Central memory CD8-positive, alpha-beta T cell (primary cell): ENCODE measurements at places on chromosomes 12 and 14.

GRCh38 chr12:12379831-12380730 lies 23.2 kb downstream of the BORCS5 start:
- no peak for DNase-seq

GRCh38 chr14:105258846-105259245 lies 10.5 kb downstream of the BTBD6 start:
- DNase-seq: no peak

DNA sequence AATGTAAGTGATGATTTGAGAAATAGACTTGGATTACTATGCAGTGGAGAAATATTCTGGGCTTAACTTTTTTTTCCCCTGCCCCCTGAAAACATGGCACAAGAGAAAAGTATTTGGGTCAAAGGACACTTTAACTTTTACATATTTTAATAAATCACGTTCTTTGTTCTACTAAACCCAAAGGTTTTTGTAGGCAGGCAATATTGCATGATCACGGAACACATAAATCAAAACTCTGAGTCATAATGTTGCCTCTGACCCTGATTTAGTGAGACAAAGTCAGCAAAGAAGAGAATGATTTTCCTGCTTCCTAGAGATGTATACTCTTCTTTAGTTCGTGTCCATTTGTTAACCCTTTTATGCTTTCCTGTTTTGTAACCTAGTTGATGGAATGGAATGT lies 38.0 kb downstream of the ABCD2 start:
- no peak for DNase-seq

- DNase-seq: no peak
Observed at GRCh38 chr12:105671720-105672119, 341.2 kb downstream of the C12orf75 start.

DNA sequence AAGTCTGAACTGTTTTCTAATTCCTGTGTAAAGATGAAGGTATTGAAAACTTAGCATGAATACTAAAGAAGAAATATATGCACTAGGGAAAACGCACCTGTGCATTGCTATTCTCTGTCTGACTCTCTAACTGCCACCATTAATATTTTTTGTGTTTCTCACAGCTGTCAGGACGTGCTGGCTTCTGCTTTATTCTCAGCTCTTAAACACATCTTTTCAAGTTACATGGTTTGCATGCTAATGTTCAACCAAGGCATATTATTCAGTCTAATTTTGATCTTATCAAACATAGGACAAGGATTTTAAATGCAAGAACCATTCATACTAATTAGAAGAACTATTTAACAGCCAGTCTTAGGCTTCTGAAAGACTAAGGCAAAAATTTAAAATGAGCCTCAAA lies 187.4 kb downstream of the KLHL28 start:
- DNase-seq: no peak

- DNase-seq: no peak
Observed at GRCh38 chr12:5581019-5581418, 149.1 kb downstream of the NTF3 start.

DNA sequence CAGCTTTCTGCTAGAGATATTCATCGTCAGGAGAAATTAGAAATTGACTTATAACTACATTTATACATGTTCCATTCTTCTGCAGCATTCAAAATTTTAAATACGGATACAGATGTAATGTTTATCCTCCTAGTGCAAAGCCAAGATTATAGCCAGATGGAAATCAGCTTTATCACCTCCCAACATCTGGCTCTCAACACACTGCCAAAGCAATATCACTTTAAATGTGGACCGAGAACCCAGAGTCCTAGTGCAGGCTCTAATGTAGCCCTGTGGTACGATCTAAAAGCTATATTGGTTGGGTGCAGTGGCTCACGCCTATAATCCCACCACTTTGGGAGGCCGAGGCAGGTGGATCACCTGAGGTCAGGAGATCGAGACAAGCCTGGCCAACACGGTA lies 6.5 kb downstream of the MLH3 start:
- DNase-seq: no peak

DNA sequence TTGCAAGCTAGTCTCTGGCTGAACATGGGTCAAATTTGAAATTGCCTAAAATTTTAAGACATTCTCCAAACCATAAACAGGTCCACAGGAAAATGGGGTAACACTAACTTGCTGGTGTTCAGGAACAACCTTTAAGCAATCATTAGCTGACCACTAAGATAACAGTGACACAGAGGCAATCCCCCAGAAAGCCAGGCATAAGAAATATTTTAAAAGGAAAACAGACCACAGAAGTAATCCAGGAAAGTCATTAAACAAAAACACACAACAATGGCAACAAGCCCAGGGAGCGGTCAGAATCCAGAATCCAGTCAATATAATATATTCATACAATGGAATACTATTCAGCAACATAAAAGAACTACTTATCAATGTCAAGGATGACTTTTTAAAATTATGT lies 59.1 kb downstream of the LRP6 start:
- no peak for DNase-seq

GRCh38 chr12:3761116-3761735 lies 8.3 kb upstream of the CRACR2A start:
- DNase-seq: no peak

DNA sequence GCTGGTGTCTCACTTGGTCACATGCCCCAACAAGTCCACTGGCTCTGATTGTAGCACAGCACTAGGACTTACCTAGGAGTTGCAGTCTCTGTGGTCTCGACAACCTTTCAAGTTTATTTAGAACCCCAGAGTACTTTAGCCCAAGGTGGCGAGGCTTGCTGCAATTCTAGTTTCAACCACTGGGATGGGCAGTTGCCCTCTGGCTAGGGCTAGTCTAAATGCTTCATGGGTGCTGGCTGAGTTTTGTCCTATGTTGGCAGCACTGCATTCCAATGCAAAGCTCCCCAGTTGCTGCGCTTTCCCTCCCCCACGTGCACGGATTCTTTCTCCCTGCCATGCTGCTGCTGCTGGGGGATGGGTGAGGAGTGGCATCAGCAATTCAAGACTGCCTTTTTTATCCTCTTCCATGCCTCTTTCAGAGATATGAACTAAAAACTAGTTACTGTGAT lies 207.9 kb downstream of the SYNE2 start:
- no peak for DNase-seq
